ENCODE measurements at places on chromosomes 12 and 14.

DNA sequence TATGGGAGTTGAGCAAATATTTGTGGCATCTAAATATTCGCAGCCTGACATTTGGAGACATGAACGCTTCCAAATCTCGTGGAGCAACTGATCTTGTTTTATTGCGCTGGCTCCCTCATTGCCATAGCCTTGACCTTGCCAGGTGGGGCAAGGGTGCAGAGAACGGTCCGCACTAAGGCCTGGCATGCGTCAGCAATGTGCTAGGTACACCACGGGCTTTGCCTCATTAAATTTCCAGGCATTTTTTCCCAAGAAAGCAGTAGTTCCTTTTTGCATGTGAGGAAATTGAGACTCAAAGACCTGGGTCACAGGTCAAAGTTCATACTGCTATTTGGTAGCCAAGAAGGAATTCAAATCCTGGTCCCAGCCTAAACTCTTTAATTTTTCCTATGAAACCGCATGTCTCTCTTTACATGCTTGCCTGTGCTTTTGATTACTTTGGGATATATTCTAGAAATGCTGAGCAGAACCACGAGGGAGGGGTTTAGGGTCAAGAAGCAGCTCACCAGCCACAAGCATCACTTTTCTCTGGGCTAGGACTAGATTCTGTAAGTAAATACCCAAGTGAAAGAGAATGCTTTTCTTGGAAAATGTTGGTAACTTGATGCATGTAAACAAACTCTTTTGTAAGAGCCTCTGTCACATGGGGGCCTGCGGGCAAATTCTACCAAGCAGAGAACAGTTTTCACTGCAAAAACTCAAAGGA is 891.6 kb downstream of the VRK1 start:
- no peak for DNase-seq

DNA sequence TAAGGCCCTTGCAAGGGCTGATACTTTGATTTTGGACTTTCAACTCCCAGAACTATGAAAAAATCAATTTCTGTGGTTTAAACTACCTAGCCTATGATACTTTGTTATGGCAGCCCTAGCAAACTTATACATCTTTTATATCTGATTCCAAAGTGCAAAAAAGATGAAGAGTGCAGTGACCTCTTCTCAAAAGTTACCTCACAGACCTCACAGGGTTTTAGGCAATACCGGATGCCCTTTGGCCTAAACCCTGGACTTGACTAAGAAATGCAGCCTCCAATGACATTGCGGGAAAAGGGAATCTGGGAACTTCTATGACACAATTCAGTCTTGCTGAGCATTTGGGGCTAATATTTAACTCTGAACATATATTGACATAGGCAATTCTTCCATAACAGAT is 63.3 kb downstream of the IGF1 start:
- no peak for DNase-seq

- no peak for DNase-seq
Measured at GRCh38 chr12:106276032-106276740, 26.3 kb upstream of the TCP11L2 start.

- DNase-seq, result peak; percentile 61
Measured at GRCh38 chr12:78229591-78230101, 399.0 kb downstream of the NAV3 start.

- DNase-seq, result no peak
Measured at GRCh38 chr12:107458163-107458562, 227.4 kb upstream of the PWP1 start.

- DNase-seq, result no peak
Measured at GRCh38 chr12:108017472-108018057, 111.5 kb upstream of the WSCD2 start.

DNA sequence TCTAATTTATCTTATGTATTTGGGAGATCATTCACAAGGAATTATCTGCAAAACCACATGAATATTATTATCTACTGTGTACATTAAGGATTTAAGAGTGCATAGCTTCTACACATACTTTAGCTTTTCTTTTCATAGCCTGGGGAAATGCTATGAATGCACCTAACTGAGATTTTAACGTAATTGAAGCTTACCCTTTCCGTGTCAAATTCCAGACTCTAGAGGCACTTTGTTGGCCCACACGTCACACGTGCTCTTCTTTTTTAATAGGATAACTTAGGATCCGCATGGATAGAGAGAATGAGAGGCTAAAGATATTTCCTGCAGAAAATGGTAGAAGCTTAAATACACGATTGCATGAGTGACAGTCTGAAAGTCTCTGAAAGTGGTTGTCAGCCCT is 481.1 kb downstream of the PCNX1 start:
- no peak for DNase-seq

GRCh38 chr12:104353012-104353981 is 49.8 kb downstream of the EID3 start:
- DNase-seq, result no peak

DNA sequence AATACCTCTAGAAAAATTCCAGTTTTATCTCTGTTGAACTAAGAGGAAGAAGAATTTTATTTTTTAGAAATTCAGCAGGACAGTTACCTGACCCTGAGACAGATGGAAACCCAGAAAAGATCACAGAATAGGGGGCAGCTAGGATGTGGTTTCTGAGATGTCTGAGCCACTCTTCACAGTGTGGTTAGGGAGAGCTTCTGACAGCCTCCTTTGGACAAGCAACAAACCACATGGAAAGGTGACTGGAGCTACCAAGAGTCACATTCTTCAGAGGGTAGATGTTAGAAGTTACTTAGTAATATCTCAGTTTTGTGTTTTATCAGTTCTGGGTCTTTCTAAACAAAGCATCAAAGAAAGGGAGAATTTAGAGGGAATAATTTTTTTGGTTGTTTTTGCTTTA is 117.3 kb upstream of the NAP1L1 start:
- DNase-seq, result no peak

GRCh38 chr14:94617988-94618822 is 6.0 kb downstream of the SERPINA3 start:
- no peak for DNase-seq

DNA sequence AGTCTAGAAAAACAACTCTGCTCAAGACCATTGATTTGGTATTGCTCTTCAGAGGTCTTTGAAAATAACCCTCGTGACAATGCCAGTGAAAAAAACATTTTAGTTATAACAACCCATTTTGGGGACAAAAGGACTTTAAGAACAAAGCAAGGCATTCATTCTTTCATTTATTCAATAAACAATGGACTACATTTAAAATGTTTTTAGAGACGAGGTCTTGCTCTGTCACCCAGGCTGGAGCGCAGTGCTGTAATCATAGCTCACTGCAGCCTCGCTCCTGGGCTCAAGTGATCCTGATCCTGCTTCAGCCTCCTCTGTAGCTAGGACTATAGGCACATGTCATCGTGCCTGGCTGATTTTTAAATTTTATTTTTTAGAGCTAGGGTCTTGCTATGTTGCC is 7.7 kb upstream of the KICS2 start:
- DNase-seq, result no peak

- DNase-seq, result peak; percentile 75
Measured at GRCh38 chr14:72810201-72810600, 83.7 kb downstream of the DPF3 start.

DNA sequence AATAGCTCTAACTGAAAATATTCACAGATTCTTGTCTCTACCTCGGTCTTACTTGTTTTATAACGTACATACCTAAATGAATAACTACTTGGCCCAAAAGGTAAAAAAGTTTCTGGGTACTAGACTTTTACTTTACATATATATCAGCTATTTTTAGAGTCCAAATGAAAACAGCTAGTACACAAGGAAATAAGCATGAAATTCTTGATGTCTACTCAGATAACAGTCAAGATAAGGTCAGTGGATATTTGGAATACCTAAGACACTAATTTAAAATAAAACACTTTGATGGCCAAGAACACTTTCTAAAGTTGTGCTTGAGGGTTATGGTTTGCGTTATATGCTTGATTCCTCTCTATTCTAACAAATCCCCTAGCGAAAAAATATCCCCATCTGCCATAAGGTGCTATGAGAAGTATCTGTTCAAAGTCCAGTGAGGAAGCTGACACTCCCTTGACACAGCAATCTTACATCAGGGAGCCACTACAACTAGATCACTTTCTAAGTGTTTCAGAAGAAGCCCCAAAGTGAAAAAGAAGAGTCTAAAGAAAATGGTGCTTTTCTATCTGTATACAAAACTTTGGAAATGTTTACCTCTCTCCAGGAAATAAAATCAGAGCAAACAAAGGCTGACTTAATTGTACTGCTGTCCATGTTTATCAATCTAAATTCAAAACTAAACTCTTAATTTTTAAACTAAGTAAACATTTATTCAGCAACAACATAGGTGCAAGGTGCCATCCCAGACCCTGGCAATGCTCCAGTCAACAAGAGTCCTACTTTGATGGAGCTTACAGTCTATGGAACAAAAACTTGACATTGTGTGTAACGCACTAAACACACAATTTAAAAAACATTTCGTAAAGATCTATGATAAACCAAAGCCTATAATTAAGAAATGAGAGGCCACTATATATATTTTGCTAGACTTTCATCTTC is 11.7 kb downstream of the PTPN21 start:
- no peak for DNase-seq

DNA sequence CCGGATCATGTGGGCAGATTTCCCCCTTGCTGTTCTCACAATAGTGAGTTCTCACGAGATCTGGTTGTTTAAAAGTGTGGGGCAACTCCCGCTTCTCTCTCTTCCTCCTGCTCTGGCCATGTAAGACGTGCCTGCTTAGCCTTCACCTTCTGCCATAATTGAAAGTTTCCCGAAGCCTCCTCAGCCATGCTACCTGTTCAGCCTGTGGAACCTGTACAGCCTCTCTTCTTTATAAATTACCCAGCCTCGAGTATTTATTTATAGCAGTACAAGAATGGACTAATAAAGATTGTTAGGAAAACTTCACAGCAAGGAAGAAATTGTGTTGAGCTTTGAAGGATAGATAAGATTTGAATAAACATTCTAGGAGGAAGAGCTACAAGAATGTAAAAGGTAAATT is 52.1 kb downstream of the KDM5A start:
- no peak for DNase-seq

DNA sequence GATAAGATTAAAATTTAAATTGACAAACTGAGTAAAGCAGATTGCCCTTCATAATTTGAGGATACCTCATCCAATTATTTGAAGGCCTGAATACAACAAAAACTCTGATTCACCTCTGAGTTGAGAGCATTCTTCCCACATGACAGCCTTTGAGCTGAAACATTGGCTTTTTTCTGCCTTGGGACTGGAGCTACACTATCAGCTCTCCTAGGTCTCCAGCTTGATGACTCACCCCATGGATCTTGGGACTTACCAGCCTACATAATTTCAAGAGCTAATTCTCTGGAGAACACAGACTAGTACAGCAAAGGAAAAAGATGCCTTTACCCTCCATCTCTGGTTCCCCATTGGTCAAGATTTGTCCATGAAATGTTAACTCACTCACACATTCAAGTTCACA is 555.1 kb downstream of the FOXG1 start:
- no peak for DNase-seq

DNA sequence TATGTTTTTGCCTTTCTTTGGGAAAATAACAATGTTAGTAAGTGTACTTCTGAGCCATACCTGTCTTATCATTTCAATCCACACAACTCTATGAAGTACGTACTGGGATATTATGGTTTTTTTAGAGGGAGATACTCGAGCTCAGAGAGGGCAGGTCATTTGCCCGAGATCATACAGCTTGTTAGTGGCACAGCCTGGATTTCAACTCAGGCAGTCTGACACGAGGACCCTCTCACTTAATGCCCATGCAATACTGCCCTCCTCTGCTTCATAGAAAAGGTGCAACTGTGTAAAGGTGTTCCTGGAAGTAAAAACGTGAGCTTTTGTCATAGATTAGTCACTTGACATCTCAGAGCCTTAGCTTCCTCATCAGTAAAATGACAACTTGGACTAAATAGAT is 128.0 kb downstream of the NDUFA12 start:
- peak; percentile 33 for DNase-seq

- no peak for DNase-seq
Measured at GRCh38 chr12:93918262-93918661, 230.1 kb upstream of the PLXNC1 start.

GRCh38 chr12:44570036-44570583 is 306.0 kb downstream of the NELL2 start:
- no peak for DNase-seq

GRCh38 chr12:42686514-42687172 is 97.1 kb upstream of the PRICKLE1 start:
- DNase-seq, result no peak

DNA sequence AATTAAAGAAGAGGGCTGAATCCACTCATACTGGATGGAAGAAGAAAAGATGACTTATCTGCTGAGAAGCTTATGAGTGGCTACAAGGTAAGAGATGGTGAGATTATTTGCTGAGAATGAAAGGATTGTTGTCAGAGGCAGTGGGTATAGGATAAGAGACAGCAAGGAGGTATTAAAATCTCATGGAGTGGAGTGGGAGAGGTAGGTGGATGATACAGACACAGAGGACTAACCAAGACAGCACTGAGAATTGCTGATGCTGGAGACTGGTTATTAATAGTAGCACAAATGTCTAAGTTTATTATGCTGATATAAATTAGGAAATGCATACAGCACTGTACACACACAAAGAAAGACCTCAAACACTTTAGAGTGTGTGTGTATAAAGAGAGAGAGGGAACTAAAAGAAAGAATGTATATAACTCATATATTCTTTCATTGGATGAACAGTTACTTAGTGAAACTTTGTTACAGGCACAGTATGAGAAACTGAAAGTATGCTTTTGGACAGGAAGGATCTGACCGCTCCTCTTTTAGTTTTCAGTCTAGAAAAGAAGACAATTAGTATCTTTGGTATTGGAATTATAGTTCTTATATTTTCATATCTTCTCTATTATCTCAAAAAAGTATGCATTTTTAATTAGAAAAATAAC is 543.1 kb downstream of the LRFN5 start:
- no peak for DNase-seq

DNA sequence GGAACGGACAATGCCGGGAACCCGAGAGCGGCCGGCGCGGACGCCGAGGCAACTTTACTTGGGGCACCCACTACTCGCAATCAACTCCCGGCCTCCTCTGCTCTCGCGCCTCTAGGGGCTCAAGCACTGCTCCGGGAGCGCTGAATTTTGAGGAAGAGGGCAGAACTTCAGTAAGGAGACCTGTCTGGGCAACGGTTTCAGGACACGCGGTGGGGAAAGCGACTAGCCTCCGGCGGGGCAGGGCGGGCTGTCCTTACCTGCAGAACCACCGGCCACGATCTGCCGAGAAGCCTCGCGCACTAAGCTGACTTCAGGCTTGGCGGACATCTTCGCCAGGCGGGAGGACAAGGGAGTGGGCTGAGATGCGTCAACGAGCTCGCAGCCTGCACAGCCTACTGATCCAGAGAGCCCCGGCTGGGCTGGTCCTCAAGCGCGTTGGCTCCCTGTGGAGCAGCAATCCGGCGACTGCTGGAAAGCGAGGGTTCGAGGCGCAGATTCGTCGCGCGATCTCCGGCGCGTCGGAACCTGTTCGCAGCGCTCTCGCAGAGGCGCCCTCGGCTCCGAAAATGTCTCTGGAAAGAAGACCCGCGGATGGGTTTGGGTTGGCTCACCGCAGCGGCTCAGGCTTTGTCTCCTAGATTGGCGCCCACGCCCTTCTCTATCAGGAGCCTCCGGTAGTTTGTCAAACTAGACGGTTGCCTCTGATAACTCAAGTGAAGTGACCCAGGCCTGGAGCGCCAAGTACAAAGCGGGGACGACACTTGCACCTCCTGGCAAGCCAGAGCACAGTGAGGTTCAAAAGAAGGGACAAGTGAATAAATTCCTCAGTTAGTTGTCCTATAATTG is at the start of gene SLC25A21:
Gene SLC25A21 (minus strand): TSS at position 583 of the 846 bp plus-strand sequence.
- DNase-seq, result peak; percentile 21

- no peak for DNase-seq
Measured at GRCh38 chr12:42090899-42091298, 53.8 kb downstream of the GXYLT1 start.
